ENCODE measurements at places on chromosomes 3 and 15.

DNA sequence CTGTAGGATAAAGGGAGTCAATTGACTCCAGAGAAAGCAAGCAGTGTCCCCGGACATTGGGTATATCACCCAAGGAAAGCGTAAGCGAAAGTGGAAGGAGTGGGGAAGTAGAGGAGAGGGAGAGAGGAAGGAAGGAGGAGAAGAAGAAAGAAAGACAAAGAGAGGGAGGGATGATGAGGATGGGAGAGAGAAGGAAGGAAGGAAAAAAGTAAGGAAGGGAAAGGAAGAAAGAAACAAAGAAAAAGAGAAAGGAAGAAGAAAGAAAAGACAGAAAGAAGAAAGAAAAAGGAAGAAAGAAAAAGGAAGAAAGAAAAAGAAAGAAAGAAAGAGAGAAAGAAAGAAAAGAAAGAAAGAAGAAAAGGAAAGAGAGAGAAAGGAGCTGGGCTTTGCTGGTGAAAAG lies 839 bp downstream of the DNASE1L3 start:
- no peak for DNase-seq

GRCh38 chr3:52910823-52911222 lies 13.5 kb upstream of the STIMATE start:
- DNase-seq: no peak

GRCh38 chr15:40562691-40563090 lies 2.2 kb downstream of the CCDC32 start:
- no peak for DNase-seq

- peak; percentile 94 for DNase-seq
These were observed 95.3 kb upstream of the OXTR start for GRCh38 chr3:8864402-8865350.

- DNase-seq: peak; percentile 92
These were observed 802.6 kb upstream of the ALCAM start for GRCh38 chr3:104564045-104564643.

DNA sequence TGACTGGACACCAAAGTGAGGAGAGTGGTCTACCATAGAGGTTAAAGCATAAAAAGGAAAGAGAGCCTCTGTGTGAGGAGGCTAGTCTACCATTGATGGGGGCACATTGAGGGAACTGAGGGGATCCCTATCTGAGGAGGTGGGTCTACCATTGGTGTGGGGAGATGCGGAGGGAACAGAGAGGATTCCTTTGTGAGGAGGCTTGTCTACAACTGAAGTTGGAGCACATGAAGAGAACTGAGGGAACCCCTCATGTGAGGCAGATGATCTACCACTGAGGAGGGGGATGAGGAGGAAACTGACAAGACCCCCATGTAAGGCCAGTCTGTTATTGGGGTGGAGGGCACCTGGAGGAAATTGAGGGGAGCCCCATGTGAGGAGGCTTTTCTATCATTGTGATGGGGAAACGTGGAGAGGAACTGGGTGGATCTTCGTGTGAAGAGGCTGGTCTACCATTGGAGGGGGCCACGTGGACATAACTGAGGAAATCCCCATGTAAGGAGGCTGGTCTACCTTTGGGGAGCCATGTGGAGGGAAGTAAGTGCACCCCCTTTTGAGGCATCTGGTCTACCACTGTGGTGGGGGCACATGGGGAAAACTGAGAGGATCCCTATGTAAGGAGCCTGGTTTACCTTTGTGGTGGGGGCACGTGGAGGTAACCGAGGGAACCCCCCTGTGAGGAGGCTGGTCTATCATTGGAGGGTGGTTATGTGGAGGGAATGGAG lies 160.1 kb downstream of the FBLN2 start:
- DNase-seq: no peak

DNA sequence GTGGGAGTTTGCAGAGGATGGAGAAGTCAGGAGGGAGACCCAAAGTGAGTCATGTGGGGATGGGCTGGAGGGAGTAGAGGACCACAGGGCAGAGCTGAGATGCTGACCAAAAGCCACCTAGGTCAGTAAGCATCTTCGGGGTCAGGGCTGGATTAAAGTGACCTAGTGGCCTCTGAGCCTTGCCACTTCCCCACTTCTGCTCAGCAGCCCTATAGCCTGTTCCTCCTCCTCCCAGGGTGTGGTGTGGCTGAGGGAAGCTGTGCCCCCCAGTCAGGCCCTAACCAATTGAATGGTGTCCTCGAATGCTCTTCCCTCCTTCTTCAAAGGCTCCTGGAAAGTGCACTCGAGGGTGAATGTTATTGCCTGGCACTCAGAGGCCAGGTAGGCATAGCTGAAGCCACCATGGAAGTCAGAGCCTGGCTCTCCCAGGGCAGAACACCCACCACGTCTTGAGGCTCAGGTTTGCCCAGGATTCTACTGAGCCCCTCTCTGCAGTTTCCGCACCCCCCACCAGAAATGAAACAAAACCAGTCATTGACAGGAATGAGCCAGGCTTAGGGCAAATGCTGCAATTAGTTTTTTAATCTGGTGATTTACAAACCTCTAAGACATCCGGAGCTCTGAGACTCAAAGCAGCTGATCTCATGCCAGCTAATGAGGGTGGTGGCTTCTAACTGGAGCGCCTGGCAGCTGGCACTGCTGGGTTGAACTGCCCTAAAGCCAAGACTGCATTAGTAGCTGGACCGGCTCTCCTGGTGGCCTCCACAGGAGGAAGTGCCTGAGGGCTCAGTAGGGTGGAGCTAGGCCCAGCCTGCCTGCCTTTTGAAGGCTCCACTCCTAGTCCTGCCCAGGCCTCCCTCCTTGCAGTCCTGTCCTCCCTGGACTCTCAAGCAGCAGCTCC lies 26.0 kb upstream of the VIPR1 start:
- DNase-seq: no peak

GRCh38 chr3:117631781-117632180 lies 922.2 kb downstream of the TUSC7 start:
- DNase-seq: no peak

- DNase-seq: no peak
These were observed 661.7 kb downstream of the MCTP2 start for GRCh38 chr15:94893091-94893490.

- peak; percentile 84 for DNase-seq
These were observed 29.3 kb upstream of the SACM1L start for GRCh38 chr3:45659661-45660566.

- no peak for DNase-seq
These were observed 20.2 kb downstream of the RYR3 start for GRCh38 chr15:33330931-33331330.

DNA sequence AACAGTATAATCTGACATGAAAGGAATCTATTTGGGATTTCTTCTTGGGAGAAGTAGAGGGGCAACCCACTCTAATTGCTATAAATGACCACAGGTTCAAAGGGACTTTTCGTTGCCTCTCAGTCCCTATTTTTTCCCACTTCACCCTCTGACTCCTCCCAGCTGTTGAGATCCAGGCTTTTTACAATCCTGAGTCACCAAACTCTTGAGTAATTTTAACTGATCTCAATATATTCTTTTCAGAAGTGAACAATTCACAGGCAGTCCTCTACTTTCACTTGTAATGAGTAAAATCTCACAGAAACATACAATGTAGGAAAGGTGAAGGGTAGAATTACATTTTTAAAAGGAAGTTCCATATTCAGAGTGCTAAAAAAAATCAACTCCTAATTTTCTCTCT lies 44.6 kb downstream of the EIF4E3 start:
- peak; percentile 94 for DNase-seq

- DNase-seq: no peak
These were observed 50.1 kb downstream of the UMPS start for GRCh38 chr3:124780356-124780755.

GRCh38 chr3:129462361-129462968 lies 22.4 kb downstream of the IFT122 start:
- no peak for DNase-seq

DNA sequence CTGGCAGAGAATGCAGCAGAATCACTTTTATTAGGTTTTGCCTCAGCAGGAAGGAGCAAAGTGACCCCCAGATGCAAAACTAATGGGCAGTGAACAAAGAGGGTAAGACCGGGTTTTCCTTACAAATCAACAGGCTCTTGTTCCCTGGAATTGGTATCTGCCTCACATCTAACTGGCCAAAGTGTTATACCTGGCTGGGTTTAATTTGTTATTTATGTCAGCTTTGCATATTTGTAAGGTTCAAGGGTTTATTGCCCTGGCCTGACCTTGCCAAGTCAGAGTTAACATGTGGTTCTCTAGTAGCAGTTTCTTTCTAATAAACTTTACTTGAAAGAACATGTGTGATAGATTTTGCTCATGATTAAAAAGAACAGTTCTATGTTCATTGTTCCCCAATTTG lies 431.7 kb upstream of the NR2F2 start:
- DNase-seq: no peak

- DNase-seq: no peak
These were observed 19.7 kb upstream of the TCAIM start for GRCh38 chr3:44318891-44319311.

- DNase-seq: no peak
These were observed 241.4 kb downstream of the PTPRG start for GRCh38 chr3:61802772-61803171.

- DNase-seq: no peak
These were observed 20.4 kb downstream of the ARPP21 start for GRCh38 chr3:35659768-35660167.

DNA sequence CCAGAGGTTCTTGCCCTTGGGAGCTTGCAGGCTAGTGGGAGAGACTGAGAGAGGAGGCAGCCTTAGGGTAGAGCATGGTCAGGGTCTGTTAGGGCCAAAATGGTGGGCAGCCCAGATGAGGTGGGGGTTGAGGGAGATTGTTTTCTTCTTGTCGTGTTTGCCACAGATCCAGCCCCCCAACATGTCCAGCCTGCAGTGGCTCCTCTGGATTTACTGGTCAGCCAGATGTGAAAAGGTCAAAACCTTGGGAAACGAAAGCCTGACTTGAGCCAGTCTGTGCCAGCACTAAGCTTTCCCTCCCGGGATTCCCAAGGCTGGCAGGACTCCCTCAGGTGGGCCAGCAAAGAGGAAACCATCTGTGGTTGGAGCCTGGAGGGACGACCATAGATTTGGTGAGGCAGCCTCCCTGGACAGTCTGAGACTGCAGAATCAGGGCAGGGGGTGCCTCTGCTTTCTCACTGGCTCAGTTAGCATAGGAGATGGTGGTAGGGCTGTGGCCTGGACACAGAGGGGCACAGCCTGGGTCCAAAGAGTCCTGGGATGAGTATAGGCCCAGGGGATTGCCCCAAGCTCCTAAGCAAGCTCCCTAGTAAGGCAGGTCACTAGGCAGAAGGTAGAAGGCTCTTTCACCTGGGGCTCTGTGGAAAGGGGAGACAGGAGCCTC lies 51.2 kb upstream of the PRR23C start:
- no peak for DNase-seq

- no peak for DNase-seq
These were observed 214.3 kb downstream of the SQOR start for GRCh38 chr15:45849136-45849535.

- no peak for DNase-seq
These were observed 543.1 kb upstream of the RGMA start for GRCh38 chr15:93631958-93632618.

- peak; percentile 35 for DNase-seq
These were observed 93.0 kb upstream of the LPP start for GRCh38 chr3:188060840-188061544.

DNA sequence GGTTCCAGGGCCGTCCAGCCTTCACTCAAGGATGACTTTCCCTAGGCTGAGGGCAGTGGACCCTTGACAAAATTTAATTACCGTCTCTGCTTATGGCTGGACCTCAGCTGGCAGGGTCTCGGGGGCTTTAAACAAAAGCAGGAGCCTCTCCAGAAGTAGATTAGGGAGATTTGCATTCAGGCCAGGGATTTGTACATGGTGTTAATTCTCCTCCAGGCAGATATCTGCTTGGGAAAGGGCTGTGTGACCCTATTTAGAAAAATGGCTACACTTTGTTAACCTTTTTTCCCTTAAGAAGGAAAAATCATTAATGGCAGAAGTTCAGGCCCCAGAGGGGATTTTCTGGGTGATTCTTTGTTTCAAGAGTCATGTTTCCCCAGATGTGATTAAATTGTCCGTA lies 329.1 kb upstream of the C2CD4B start:
- no peak for DNase-seq

GRCh38 chr15:78208341-78208844 lies 26.0 kb downstream of the ACSBG1 start:
- no peak for DNase-seq

DNA sequence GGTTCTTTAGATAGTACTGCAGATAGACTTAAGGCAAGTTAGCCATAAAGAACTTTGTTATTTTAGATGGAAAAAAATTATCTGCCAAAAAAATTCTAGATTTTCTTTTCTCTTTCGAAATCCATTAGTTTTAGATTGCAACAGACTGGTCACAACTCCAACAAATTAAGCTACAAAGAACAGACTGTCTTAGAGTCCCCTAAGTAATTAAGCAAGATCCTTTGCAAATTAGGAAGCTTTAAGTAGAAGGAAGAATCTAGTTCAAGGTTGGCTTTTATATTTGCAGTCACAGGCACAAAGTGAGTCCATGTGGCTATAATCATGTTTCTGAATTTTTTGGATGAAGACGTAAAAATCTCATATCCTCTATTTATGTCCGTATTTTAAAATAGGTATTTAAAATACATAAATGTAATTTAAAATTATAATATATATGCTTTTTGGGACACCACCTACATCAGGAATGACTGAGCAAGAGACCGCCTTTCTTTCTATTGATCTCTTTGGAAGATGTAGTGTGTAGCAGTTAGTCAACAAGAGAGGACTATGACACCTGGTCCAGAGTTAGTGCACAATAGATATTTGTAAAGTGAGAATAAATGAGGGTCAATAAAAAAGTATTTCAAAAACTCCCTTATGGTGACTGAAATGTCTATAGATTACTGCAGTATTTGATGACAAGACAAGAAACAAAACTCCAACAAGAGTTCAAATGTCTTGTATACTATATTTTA lies 34.4 kb downstream of the TMEM45A start:
- no peak for DNase-seq

DNA sequence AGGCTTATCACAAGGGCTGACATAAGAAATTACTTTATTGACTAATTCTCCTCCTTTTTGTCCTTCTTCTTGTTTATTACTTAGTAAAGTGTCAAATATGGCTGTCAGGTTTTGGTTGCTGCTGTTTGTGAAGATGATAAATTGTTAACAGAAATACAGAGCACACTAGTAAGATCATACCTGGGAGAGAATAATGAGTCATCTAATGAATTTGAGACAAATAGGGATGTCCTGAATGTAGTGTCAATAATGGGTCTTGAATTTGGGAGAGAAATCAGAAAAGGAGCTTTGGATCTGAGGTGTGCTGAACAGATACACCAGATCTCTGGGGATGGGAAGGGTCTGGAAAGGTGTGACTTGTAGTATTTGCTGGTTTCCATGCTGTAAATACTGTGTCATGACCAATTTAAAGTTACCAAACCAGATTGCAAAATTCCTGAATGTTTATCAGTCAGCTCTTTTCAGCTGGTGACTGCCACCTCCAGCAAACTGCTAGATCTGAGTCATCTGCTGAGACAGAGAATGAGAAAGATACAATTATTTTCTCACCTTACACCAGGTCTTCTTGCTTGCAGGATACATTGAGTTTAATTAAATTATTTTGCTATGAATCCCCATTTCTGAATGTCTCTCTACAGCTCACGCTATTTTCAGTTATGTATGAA lies 76.7 kb upstream of the SATB1 start:
- peak; percentile 82 for DNase-seq

DNA sequence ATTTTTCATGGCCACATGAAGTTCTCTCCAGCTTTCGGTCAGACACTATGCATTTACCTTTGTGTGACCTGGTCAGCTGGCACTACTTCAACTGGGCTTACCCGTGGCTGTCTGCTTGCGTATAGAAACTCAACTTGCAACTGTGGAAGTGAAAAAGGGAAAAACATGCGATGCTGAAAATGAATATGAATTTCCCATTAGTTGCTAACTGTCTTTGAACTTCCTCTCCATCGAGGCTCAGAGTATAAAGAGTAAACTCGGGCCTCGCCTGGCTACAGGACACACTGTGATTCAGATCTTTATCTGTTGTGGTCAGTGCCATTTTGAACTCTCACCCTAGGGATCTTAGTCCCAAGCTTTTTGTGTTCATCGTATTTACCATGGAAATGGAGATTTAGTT lies 26.8 kb downstream of the NFKBIZ start:
- peak; percentile 78 for DNase-seq
